Glomerular endothelial cell (primary cell): ENCODE measurements at places on chromosomes 4 and X.

DNA sequence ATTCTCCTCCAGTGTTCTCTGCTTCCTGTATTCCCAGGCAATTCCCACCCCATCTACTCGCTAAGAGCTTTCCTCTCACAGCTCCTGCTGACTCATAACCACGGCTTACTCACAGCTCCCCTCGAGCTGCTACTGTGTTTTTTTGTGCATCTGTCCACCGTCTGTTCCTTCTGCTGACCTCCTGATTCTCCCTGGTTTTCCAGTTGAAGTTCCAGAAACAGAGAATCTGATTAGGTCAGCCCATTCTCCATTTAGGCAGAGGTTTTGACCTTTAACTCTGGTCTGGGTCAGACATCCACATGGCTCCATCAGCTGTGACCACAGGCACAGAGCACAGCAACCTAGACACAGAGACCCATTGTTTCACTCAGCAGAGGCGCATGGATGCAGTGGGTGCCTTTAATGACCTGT, 5.5 kb upstream of the SMIM20 start:
- DNase-seq, result no peak

- peak; percentile 9 for DNase-seq
Observed at GRCh38 chr4:7649741-7650531, 215.2 kb upstream of the PSAPL1 start.

DNA sequence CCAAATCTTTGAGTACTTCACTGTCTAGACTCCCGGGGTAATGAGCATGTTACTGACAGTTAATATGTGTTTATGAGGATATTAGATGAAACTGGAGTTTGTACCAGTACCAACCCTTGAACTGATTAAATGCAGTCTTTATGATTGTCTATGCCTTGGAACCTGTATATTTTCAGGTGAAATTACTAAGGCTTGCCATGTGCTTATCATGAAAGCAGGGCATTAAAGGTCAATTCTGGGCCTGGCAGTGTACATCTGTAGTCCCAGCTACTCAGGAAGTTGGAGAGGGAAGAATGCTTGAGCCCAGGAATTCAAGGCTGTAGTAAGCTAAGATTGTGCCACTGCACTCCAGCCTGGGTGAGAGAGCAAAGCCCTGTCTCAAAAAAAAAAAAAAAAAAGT, 27.6 kb downstream of the PHEX start:
- no peak for DNase-seq

GRCh38 chr4:139134403-139134802, 42.6 kb downstream of the ELF2 start:
- DNase-seq, result no peak

- no peak for DNase-seq
Observed at GRCh38 chr4:185730387-185730786, 81.6 kb downstream of the SORBS2 start.

- DNase-seq, result no peak
Observed at GRCh38 chrX:120367402-120368109, 5.7 kb downstream of the ATP1B4 start.

- no peak for DNase-seq
Observed at GRCh38 chrX:153625271-153626024, 21.6 kb upstream of the DUSP9 start.

- no peak for DNase-seq
Observed at GRCh38 chr4:37597034-37597433, 89.1 kb downstream of the RELL1 start.

DNA sequence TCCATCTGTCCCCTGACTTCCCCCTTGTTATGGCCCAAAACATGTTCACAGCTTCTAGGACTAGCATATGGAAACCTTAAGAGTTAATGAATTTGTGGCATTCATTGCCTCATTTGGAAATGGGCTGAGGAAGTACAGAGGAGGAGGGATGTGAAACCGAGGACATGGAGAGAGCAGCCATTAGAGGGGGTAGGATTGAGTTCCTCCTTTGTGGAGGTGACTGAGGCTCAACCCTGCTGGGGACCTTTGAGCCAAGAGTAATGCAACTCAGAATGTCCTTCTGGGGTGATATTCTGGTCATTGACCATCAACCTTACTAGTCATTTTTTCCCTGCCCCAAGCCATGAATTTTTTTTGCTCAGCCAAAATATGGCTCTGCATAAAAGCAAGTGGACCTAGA, 109.4 kb downstream of the ZNF518B start:
- DNase-seq, result no peak

DNA sequence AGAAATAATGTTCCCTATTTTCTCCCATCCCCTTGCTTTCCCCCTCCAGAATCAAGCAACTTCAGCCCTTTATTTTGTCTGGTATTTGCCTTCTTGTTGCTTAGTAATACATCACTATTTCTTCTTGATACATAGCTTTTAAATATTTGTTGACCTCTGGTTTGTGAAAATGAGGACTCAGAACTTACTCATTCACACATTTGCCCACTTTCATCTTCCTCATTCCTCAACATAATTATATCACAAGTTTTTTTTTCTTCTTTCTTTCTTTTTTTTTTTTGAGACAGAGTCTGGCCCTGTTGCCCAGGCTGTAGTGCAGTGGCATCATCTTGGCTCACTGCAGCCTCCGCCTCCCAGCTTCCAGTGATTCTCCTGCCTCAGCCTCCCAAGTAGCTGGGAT, 28.9 kb upstream of the NDUFC1 start:
- no peak for DNase-seq

DNA sequence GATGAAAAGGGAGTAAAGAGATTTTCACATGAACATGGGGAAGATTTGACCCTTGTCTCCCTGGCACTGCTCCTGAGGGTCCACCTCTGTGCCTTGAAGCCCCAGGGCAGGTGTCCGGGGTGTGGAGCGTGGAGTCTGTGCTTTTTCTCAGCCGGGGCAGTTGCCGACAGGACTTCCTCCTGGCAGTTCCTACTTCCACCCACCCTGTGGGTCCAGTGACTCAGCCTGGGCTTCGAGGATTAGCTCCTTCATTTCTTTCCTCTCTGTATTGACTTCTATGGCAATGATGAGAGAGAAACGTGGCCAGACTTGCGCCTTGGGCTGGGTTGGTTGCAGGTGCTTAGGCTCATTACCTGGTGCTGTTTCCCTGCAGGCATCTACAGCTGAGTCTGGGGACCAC, 35.9 kb upstream of the CLCN4 start:
- DNase-seq, result no peak

- no peak for DNase-seq
Observed at GRCh38 chr4:181004056-181004455, 1239.1 kb upstream of the TENM3 start.

DNA sequence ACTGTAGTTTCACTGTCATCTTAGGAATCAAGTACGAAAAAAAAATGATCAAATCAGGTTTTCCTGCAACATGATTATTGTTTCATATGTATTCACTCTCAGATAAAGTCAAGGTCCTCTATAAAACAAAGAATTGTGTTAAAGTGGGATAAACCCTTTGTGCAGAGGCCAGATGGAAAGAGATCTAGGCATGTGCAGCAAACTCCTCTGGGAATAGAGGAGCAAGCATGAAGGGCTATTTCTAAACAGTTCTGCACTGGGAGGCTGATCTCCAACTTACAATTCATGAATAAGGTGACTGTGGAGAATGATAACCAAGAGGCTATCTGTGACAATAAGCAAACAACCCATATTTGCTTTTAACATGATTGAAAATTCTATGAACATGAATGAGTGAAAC, 2.4 kb upstream of the WDFY3 start:
- DNase-seq, result no peak

DNA sequence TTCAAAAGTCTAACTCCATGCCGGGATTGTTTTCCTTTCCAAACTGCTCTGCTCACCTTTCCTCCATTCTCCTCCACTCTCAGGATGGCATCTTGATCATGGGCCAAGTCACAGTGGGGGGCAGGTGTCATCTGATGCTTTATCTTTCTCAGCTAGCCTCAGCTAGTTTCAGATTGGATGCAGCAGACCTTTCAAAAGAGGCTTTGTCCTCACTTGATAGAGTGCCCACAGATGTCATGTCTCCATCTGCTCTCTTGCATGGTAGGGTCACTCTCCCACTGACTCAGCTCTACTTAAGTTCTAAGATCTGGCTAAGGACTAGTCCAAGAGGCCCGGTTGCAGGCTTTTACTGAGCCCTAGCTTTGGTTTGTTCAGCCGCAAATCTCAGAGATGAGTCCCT, 341.8 kb upstream of the GALNT7 start:
- no peak for DNase-seq

DNA sequence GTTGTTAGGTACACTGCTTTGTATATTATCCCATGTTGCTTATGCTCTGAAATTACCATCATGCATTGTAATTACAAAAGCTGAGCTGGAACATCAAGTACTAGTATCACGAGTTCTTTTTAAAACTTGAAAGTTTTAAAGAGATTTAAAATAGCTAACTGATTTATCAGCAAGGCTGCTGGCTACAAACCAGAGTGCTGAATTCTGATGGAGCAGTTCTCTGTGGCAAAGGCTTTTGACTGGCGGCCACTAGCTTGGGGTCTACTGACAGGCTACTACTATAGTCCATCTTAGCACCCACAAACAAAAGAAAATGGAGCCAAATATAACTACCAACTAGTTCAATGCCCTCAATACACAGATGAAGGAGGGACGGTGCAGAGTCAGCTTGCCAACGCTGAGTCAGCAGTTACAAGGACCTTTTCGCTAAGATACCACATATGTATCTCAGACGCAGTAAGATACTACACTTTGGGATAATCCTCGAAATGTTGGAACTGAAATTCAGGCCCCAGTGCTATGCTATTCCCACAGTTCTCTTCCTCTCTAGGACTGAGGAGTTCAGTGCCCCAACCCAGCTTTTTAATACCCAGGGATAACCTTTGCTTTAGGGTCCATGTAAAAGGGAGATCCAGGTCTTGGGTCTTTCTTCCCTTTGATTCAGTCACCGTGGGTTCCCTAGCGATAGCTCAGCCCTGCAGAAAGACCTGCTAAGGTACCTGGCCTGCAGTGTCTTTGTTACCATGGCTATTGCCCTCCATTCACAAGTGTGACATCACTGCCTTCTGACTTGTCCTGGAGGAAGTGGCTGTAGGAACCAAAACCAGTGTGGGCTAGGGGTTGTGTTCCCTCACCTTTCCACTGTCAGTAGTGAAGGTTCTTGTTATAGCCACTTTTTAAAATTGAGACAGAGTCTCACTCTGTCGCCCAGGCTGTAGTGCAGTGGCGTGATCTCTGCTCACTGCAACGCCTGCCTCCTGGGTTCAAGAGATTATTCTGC, 22.8 kb downstream of the MFAP3L start:
- DNase-seq, result no peak
